ENCODE measurements at places on chromosomes 1 and 21. TPM values are rescaled to one million over a fixed set of nuclear protein-coding genes. Genes with fewer than 3 reads are reported as not detected.

- H3K27me3 ChIP-seq = no peaks in the 10 kb centered on the region
- DNase-seq = no peak
- H3K4me1 ChIP-seq = peaks cover 26% of the 10 kb centered on the region
These were observed 37.9 kb downstream of the UBE2G2 start for GRCh38 chr21:44763451-44764318.

GRCh38 chr1:223228931-223229528 lies 86.0 kb upstream of the TLR5 start:
- H3K27me3 ChIP-seq = no peaks in the 10 kb centered on the region
- H3K36me3 ChIP-seq = peaks cover 3% of the 10 kb centered on the region
- H3K4me3 ChIP-seq = no peak overlapping the region

DNA sequence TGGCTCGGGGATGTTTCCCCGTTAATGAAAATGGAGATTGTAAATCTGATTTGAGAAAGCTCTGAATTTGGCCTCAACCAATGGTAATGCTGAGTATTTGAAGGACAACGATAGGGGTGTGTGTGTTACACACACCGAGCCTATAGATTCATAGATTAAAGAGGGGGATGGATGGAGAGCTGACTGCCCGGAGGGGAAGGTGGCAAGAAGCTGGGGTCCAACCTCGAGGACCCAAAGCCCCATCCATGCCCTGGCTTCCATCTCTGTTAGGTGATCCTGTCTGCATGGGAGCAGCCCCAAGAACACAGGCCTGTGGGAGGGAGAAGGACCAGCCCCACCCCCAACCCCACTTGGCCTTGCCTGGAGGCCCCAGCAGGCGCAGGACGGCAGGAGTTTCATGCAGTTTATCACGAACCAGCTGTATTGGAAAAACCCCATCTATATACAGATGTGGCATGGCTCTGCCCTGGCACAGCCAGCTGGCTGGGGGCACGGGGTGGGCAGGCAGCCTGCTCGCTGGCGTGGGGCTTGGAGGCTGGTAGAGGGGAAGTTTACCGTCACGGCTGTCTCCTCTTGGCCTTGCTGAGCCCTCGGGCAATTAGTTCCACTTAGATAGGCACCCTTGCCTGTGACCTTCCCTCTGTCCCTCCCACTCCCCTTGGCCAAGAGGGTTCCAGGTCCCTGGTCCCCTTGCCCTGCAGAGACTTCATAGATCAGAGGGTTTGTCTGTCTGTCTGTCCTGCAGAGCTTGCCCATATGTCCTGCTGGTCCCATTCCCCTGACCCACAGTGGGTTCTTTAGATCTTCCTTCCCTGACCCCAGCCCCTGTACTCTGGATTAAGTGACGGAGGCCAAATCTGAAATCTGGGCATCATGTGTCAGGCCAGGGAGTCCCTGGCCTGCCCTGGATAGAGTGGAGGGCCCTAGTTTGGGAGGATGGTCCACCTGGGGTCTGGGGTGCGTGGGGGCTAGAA lies 3.0 kb downstream of the HSPB7 start:
- no peaks in the 10 kb centered on the region for H3K27me3 ChIP-seq
- peaks cover 4% of the 10 kb centered on the region for H3K4me1 ChIP-seq
- no peak overlapping the region for H3K27ac ChIP-seq
- no peak overlapping the region for H3K4me3 ChIP-seq
- H3K36me3 ChIP-seq = no peaks in the 10 kb centered on the region
- no peak for DNase-seq

DNA sequence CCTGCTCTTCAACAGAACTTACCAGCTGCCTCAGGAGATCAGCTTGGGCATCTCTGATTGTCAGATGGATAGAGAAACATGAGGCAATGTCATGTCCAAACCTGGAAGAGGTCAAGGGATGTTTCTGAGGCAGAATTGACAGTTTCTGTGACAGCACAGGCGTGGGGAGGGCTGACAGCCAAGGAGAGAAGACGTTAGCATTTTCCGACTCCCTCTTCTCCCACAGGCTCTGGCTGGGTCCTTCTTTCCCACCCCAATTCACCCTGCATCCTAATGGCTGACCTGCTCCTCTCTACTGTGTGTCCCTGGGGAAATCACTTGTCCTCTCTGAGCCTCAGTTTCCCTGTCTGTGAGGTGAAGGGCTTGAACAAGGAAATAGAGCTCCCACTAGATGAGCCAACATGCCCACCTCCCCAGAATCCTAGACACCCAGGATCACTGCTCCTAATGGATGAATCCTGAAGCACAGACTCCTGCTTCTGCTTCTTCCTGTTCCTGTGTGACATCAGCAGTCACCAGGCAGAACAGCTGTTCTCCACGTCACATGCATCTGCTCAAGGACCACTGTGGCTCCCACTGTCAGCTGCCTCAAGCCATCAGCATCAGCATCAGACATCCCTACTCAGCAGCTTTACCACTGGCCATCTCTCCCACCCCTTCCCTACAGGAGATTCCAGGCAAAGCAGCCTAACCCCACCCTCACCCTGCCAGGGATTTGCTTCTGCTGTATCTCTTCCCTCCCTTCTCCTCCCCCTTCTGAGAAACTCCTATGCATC lies 408.0 kb downstream of the MATN1 start:
- DNase-seq = no peak
- no peaks in the 10 kb centered on the region for H3K36me3 ChIP-seq
- no peaks in the 10 kb centered on the region for H3K4me1 ChIP-seq
- peaks cover 7% of the 10 kb centered on the region for H3K27me3 ChIP-seq
- H3K27ac ChIP-seq = no peak overlapping the region

- DNase-seq = no peak
- H3K4me3 ChIP-seq = no peak overlapping the region
- H3K4me1 ChIP-seq = no peaks in the 10 kb centered on the region
- H3K27ac ChIP-seq = no peak overlapping the region
- no peaks in the 10 kb centered on the region for H3K27me3 ChIP-seq
These were observed 1888.6 kb downstream of the MRPL39 start for GRCh38 chr21:23718446-23719285.

GRCh38 chr1:154809436-154810413 lies 60.4 kb downstream of the KCNN3 start:
- H3K4me3 ChIP-seq = no peak overlapping the region
- H3K27ac ChIP-seq = peak overlapping the region; percentile 7
- H3K27me3 ChIP-seq = peaks cover 20% of the 10 kb centered on the region
- no peaks in the 10 kb centered on the region for H3K36me3 ChIP-seq
- H3K4me1 ChIP-seq = peaks cover 13% of the 10 kb centered on the region

GRCh38 chr1:25134801-25135461 lies 97.4 kb downstream of the SYF2 start:
- no peak for DNase-seq
- peaks cover 39% of the 10 kb centered on the region for H3K27me3 ChIP-seq
- no peaks in the 10 kb centered on the region for H3K4me1 ChIP-seq
- H3K36me3 ChIP-seq = no peaks in the 10 kb centered on the region

- DNase-seq = no peak
- H3K36me3 ChIP-seq = no peaks in the 10 kb centered on the region
- no peak overlapping the region for H3K27ac ChIP-seq
- H3K27me3 ChIP-seq = peaks cover 8% of the 10 kb centered on the region
- H3K4me1 ChIP-seq = no peaks in the 10 kb centered on the region
These were observed 128.1 kb downstream of the PLXNA2 start for GRCh38 chr1:208115924-208116640.

- no peak overlapping the region for H3K4me3 ChIP-seq
- H3K4me1 ChIP-seq = no peaks in the 10 kb centered on the region
- H3K36me3 ChIP-seq = no peaks in the 10 kb centered on the region
- H3K27ac ChIP-seq = no peak overlapping the region
These were observed 11.7 kb upstream of the PLPPR4 start for GRCh38 chr1:99252630-99253029.

DNA sequence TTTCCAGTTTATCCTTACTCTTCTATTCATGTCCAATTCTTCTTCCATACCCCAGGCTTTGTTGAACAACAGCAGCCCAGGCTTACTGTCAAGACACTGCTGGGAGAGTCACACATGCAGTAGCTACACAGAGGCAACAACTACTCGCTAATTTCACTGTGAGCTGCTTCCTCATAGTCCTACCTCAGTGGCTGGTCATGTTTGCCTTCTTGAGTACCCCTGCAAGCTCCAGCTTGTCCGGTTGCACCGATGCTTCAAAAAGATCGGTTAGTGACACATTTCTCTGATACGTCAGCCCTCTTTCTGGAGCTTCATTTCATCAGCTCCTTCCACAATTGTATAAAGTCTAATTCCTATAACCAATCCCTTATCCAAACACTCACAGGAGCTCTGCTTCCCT lies 246.7 kb upstream of the NFIA start:
- no peak for DNase-seq
- no peak overlapping the region for H3K4me3 ChIP-seq
- no peak overlapping the region for H3K27ac ChIP-seq
- peaks cover 13% of the 10 kb centered on the region for H3K4me1 ChIP-seq

- peaks cover 9% of the 10 kb centered on the region for H3K4me1 ChIP-seq
- no peak for DNase-seq
- H3K27ac ChIP-seq = no peak overlapping the region
- H3K27me3 ChIP-seq = no peaks in the 10 kb centered on the region
- peaks cover 5% of the 10 kb centered on the region for H3K36me3 ChIP-seq
These were observed 7.8 kb upstream of the MMEL1 start for GRCh38 chr1:2640626-2641025.

DNA sequence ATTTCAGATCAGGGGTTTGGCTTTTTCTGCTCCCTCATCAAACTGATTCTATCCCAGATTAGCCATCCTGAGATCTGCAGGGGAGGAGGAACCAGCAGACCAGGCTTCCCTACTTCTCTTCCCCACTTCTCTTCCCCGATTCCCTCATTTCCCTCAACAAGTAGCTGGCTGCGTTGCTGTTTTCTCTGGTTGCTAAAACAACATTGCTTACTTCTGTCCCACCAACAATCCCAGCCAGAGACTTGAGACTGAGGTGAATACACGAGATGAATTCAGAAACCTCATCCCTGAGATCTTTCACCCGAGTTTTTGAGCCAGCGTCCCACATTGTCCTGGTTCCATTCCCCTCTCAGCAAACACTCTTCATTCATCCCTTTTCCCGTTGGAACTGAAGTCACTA lies 22.4 kb downstream of the DYRK3 start:
- H3K27me3 ChIP-seq = peaks cover 21% of the 10 kb centered on the region
- H3K4me1 ChIP-seq = peaks cover 11% of the 10 kb centered on the region
- no peak overlapping the region for H3K4me3 ChIP-seq
- H3K27ac ChIP-seq = no peak overlapping the region
- DNase-seq = no peak

DNA sequence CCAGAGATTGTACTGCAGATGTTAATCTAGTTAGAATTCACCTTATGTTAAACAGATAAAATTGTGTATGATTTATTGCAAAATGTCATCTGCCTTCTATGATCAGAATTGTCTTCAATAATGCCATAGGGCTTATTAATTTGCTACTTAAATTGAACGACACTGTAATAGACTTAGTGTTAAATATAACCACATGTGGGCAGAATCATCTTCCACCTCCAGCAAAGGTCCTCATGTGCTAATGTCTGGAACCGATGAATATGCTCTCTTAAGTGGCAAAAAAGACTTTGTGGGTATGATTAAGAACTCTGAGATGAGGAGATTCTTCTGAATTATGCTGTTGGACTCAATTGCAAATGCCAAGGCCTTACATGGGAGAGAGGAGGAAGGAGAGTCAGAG lies 4.3 kb downstream of the OR2T11 start:
- H3K27me3 ChIP-seq = no peaks in the 10 kb centered on the region
- H3K27ac ChIP-seq = no peak overlapping the region
- DNase-seq = no peak
- H3K4me3 ChIP-seq = no peak overlapping the region
- no peaks in the 10 kb centered on the region for H3K4me1 ChIP-seq

DNA sequence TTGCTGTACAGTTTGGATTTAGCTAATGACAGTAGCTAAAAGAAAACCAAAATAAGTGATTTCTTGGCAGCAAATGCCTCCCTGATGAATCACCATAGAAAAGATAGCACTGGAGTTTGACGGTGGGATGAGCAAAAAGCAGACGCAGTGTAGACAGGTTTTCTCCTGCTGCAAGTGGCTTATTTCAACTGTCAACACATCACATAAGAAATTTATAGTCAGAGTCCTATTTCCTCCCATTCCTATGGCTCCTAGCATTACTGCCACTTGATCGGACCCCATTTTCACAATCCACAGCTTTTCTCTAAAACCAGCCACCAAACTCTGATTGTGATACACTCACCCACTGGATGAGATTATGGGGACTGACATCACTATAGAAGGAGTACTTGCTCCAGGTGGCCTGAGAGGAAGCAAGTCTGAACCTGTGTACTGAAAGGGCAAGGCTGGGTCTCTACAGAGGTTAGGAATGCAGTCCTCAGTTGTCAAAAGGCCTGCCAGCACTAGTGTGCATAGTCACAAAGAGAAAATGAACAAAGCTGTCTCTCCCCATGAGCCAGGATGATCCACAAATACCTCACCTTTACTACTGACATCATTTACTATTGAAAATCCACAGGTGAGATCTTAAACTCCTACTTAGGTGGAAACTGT lies 359.8 kb downstream of the LTN1 start:
- no peak overlapping the region for H3K4me3 ChIP-seq
- no peaks in the 10 kb centered on the region for H3K27me3 ChIP-seq
- no peak overlapping the region for H3K27ac ChIP-seq
- H3K4me1 ChIP-seq = peaks cover 17% of the 10 kb centered on the region

The AKR7A3 gene
- 0.62 TPM for total RNA-seq

The ALDH9A1 gene
- total RNA-seq = 43.4 TPM

The LCE1B gene
- total RNA-seq = not detected

The GJA8 gene
- total RNA-seq = not detected

The INAVA gene
- not detected for total RNA-seq

All from activated CD4-positive, alpha-beta T cell treated with anti-CD3 and anti-CD28 coated beads, Interleukin-2, amount 10 ng/mL, durations not matched to agents 7 days and 5 days (primary cell).